Activated T-helper 17 cell treated with anti-CD3 and anti-CD28 coated beads, Interleukin-2, amount 50 U/mL, for 72 hours (primary cell): ENCODE measurements at places on chromosomes 2 and 18. TPM values are rescaled to one million over a fixed set of nuclear protein-coding genes. Genes with fewer than 3 reads are reported as not detected.

- ATAC-seq, result no peak
Observed at GRCh38 chr2:17646838-17647701, 106.5 kb downstream of the SMC6 start.

- peak; percentile 83 for ATAC-seq
Observed at GRCh38 chr2:234071664-234072063, 21.2 kb downstream of the SPP2 start.

- no peak for ATAC-seq
Observed at GRCh38 chr2:156329031-156329926, 3.2 kb downstream of the NR4A2 start.

DNA sequence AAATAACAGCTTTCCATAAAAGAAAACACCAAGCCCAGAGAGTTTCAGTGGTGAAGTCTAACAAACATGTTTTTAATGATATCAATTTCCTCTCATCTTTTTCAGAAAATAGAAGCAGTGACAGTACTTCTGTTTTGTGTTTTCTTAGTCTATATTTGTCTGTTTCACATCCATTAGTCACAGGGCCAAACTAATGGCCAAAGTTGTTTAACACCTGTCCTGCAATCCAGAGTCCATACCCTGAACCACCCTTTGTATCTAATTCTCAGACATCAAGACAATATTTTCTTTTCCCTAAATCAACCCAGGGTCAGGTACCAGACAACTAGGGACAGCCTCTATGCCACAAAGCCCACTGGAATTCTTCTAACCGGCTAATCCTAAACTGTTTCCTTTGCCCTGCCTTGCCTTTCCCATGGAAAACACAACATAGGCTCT, 25.9 kb downstream of the TMSB10 start:
- peak; percentile 28 for ATAC-seq

DNA sequence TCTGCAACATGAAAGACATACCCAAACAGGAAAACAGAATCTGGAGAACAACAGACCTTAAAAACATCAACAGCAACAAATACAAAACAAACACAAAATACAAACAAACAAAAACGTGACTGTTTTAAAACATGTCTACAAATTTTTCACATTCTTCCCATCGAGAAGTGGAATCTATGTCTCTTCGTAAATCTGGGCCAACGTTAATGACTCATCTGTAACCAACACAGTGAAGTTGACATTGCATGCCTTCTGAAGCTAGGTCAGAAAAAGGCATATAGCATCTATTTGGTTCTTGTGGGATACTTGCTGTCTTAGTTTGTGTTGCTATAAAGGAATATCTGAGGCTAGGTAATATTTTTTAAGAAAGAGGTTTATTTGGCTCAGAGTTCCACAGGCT, 269.0 kb upstream of the FBXO11 start:
- ATAC-seq, result no peak

GRCh38 chr2:191888400-191889166, 41.7 kb upstream of the CAVIN2 start:
- ATAC-seq, result no peak

DNA sequence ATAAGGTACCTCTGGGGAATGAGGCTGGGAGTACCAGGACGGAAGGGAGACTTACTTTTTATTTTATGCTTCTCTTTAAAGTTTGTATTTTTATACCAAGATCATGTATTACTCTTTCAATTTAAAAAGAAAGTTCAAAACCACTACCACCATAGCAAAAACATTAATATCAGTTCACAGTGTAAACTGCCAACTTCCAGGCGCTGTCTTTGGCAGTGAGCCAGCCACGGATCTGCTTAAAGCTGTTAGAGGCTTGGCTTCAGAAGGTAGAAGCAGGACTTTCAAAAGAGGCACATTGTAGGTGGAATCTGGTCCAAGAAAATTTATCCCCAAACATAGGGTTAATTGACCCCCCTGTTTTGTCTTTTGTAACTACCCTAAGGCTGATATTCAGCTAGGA, 74.8 kb downstream of the B3GNT2 start:
- ATAC-seq, result no peak

DNA sequence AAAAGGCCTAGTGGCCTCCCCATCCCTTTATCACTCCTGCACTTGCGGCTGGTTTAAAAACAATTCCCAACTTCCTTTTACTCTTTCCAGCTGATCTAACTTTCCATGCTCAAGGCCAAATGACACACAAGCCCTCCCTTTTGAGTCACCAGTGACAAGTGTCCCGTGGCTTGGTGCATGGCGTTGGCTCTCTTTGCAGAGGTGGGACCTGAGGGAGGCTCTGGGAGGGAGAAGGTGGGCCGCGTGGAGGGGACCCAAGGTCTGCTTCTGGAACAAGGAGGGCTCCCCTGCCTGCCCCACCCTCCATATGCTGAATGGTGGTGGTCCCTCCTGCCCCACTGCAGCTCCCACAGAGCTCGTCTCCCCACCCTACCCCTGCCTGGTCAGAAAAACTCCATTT, 30.8 kb upstream of the HPCAL1 start:
- ATAC-seq, result no peak

DNA sequence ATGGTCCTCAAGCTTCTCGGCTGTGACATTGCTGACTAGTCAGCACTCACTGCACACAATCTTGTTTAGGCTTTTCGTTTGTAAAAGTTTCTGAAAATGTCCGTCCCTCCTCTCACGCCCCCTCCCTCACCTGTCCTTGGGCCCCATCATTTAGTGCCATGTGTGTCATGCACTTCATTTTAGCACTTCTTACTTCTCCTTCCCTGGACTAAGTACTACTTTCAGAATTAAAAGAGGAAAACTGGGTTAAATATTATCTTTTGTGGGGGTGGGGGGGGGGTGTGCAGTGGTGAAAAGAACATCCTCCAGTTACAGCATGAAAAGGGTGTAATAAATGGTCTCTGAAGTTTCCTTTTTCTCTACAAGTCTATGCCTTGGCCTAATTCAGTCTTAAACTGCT, 182.0 kb upstream of the SP5 start:
- no peak for ATAC-seq

DNA sequence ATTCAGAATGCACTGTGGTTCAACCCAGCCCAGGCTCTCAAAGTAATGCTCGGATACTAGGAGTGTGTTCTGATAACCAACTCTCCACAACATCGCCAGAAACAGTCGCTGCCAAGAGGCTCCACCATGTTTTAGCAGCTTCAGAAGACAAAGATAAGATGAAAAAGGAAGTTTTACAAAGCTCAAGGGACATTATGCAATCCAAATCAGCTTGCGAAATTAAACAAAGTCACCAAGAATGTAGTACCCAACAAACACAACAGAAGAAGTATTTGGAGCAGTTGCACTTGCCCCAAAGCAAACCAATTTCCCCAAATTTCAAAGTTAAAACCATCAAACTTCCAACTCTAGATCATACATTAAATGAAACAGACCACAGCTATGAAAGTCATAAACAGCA, 360.9 kb downstream of the XIRP2 start:
- ATAC-seq, result no peak

DNA sequence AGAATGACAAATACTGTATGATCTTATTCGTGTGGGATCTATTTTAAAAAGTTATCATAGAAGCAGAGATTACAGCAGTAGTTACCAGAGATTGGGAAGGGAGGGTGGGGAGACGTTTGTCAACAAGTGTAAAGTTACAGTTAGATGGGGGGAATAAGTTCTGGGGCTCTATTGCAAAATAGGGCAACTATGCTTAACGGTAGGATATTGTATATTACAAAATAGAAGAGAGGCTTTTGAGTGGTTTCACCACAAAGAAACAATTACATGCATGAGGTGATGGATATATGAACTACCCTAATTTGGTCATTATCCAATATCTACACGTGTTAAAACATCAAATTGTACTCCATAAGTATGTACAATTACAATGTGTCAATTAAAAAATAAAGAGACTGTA, 123.4 kb upstream of the NOSTRIN start:
- ATAC-seq, result no peak

The CD302 gene
- 0.67 TPM for total RNA-seq

The MYOM1 gene
- 0.52 TPM for total RNA-seq

The OSBPL6 gene
- total RNA-seq, result 1.0 TPM

The SATB2 gene
- total RNA-seq, result not detected

The GAL3ST2 gene
- total RNA-seq, result 0.35 TPM

The TUBA4B gene
- total RNA-seq, result not detected

The FSHR gene
- not detected for total RNA-seq

The ELOA2 gene
- total RNA-seq, result not detected

The C2orf81 gene
- 9.7 TPM for total RNA-seq
